ENCODE measurements at places on chromosomes 2 and 18. TPM values are rescaled to one million over a fixed set of nuclear protein-coding genes. Genes with fewer than 3 reads are reported as not detected.

Gene SP3
- 31.9 TPM for polyA plus RNA-seq

- no peak for DNase-seq
Observed at GRCh38 chr2:8170552-8171327, 511.1 kb upstream of the ID2 start.

- DNase-seq, result no peak
Observed at GRCh38 chr2:204187229-204188083, 250.9 kb downstream of the ICOS start.

GRCh38 chr2:134104754-134105153 is 149.1 kb upstream of the MGAT5 start:
- no peak for DNase-seq

Gene AQP12B
- not detected for polyA plus RNA-seq

GRCh38 chr2:147133286-147133908 is 711.4 kb upstream of the ACVR2A start:
- no peak for DNase-seq

GRCh38 chr2:48328942-48329723 is 200.8 kb upstream of the STON1 start:
- no peak for DNase-seq

Gene NEU2
- polyA plus RNA-seq, result not detected

DNA sequence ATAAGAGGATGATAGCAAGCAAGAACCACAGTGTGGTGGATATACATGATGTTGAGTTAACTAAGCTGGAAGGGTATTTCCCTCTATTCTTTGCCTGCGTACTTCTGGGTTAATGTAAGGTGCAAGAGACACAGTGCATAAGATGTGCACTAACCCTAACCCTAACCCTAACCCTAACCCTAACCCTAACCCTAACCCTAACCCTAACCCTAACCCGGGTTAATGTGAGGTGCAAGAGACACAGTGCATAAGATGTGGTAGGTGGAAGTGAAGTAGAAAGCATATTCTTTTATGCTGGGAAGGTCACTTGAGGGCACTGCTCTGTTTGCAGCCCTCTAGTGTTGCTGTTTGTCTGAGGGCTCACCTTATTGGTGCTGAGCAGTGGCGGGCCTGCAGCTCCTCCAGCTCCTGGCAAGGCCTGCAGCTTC is 181.5 kb upstream of the ITGA4 start:
- DNase-seq, result no peak

- no peak for DNase-seq
Observed at GRCh38 chr2:148567716-148568115, 76.8 kb upstream of the EPC2 start.

Gene SMYD5
- 18.6 TPM for polyA plus RNA-seq

DNA sequence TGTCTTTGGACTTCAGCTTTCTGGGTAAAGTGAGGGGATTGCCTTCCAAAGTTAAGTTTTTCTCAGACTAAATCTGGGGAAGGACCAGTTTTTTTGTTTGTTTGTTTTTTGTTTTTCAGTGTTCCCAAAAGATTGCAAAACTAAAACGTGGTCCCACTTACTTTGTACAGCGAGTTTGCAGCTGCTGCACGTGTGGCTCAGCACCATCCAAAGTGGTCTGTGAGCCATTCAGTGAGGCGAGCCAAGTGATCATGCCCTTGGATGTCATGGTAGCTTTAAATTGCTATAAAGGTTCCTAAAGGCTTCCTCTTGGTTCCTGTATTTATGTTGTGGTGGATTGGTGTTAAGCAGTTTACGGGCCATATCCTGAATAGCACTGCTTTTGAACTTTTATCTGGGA is 23.0 kb downstream of the TET3 start:
- no peak for DNase-seq

Gene IGFBP5
- polyA plus RNA-seq, result 0.15 TPM

DNA sequence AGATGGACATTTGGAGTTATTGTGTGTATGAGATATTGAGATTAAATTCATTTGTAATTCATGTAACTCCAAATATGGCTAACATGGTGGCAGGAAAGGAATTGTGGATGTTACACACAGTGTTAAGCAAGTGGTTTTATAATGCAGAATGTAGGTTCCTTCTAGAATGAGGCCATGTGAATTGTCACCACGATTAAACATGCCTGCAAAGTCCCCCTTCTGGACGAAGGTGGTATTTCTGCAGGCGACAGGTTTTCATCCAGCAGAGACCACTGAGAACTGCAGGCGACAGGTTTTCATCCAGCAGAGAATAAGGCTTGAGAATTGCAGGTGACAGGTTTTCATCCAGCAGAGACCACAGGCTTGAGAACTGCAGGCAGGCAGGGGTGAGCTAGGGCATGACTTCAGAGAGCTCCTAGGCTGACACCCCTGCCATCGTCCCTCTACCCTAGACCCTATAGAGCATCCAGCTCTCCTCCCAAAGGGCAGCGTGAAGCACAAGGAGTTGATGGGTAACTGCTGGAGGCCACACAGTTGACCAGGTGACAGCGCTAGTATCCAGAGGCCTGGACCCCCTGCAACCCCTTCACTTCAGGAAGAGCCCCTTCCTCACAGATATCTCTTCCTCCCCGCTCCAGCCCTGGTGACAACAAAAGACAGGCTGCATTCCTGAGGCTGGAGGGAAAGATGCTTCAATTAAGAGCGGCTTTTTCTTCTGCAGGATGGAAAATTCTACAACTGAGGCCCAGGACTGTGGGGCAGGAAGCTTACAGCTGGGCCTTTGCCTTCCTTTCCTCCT is 175.8 kb downstream of the LOXHD1 start:
- DNase-seq, result no peak

Gene ABCG5
- polyA plus RNA-seq, result not detected
